D721Med (cell line): ENCODE measurements at places on chromosomes 4 and X.

GRCh38 chr4:4985844-4986243 is 33.4 kb downstream of the CYTL1 start:
- DNase-seq, result no peak

GRCh38 chr4:142955501-142955900 is 109.4 kb upstream of the INPP4B start:
- DNase-seq, result no peak

DNA sequence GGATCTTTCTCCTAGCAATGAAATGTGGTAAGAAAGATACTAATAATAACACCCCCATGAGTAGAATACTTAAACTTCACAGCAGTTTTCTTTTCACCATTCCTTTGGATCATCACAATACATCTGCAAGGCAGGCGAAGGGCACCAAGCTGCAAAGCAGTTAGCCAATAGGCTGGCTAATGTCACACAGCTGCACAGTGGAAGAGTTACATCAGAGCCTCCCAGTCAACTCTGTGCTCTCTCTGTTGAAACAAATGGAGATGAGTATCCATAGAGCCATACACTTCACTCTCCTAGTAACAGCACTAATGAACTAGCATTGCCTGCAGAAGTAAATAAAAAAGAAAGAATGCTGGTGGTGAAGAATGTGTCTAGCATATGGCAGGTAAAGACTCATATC is 139.0 kb downstream of the ATG4A start:
- DNase-seq, result no peak

DNA sequence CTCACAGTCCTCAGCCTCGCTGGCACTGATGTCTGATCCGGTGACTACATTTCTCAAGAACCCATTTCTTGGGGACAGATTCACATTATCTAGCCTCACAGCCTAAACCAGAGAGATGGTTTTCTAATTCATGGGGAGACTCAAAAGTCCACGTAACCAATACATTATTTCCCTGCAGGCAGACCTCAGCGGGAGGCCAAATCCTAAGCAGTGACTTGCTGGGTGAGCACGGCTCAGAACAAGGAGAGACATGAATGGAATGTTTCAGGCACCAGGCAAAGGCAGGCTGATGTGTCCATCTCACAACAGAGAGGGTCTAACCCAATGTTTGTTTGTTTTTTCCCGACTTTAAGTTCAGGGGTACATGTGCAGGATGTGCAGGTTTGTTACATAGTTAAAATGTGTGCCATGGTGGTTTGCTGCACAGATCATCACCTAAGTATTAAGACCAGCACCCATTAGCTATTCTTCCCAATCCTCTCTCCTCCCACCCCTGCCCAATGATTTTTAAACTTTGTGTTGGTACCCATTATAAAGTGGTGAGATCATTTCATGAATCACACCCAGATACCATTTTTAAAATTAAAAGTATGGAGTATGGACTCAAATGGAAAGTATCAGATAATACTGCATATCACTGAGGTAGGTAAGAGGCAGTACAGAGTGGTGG is 53.3 kb downstream of the SCD5 start:
- DNase-seq, result no peak

DNA sequence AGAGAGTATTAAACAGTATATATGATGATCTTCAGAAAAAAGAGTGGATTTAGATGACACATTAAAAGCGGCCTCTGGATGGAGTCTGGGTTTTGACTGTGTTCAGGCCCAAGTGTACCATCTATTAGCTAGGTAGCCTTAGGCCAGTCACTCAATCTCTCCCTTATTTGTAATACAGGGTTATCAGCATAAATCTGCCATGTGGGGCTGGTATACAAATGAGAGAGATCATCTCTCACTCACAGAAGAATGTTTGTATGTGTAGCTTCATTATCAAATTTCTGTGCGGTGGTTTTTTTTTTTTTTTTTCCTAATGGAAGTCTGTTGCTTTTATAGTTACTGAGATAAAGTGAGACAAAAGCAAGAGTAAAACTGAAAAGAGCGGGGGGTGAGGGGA is 12.7 kb downstream of the SLC2A9 start:
- no peak for DNase-seq

- DNase-seq, result no peak
These were observed 34.3 kb downstream of the MTM1 start for GRCh38 chrX:150602743-150603142.

GRCh38 chr4:48420144-48420543 is 63.0 kb upstream of the SLC10A4 start:
- no peak for DNase-seq

DNA sequence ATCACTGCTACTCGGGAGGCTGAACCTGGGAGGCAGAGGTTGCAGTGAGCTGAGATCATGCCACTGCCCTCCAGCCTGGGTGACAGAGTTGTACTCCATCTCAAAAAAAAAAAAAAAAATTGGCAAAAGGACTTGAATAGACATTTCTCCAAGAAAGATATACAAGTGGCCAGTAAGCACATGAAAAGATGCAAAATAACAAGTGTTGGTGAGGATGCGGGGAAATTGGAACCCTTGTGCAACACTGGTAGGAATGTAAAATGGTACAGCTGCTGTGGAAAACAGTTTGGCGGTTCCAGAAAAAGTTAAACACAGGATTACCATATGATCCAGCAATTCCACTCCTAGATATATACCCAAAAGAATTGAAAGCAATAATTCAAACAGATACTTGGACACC is 19.4 kb downstream of the RBM10 start:
- DNase-seq, result no peak

DNA sequence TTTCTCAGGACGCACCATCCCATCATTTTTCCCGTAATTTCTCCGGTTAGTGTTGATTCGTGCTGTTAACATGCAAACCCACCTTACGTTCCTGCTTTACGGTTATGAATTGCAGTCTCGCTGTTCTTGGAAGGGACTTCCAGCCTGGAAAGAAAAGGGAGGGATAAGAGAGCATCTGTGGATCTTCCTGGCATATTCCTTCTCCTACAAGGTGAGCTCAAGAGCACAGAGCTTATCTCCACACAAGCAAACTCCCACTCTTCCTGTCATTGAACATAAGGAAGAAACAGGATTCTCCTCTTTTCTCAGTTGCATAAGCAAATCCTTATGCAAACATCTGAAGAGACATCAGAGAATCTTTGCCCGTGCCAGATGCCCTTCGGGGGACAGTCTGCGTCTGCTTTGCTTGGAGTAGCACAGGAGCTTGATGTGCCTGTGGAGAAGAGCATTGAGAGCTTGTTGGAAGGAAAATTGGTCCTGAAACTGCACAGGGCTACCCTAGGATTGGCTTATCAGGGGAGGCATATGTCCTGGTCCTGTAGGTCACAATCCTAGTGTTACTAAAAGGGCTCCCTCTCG is 127.0 kb downstream of the ASMT start:
- no peak for DNase-seq

DNA sequence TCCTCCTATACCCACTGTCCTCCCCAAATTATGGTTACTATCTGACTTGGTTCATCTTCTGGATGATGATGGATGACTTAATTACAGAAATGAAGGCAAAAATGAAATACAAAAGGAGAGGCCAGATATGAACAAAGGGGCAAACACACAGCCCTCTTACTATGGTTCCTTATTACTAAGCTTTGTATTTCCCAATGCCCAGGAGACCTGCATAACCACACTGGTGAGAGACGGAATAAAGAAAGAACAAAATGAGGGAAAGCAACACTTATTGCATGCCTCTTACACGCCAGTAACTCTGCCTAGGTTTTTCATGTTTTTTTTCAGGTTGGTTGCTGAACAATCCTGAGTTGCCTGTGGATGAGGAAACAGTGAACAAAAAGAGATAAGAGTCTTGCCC is 120.5 kb downstream of the SLC10A7 start:
- DNase-seq, result no peak
